ENCODE measurements at places on chromosomes 1 and 21.

DNA sequence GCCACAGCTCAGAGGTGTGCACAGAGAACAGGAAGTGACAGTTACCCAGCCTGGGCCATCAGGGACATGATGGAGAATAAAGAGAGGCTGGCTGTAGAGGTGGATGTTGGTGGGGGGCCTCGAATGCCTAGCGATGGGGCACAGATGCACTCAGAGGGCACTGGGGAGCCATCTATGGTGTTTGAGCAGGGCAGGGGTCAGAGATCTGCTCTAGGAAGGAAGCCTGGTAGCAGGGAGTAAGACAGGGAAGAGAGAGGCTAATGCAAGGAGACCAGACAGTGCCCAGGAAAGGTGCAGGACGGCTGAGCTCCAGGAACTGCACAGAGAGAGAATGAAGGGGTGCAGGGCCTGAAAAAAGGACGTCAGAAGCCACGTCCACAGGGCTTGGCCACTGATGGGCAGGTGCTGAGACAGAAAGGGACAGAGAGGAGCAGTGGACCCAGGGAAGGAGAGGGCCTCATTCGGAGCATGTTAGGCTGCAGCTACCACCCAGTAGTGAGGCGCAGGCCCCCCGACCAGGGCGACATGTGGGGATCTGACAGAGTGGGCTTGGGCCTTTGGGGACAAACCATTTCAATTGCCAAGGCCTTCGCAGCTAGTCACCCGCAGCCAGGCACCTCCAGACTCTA, 1.1 kb upstream of the KCNAB2 start:
- DNase-seq, result no peak

DNA sequence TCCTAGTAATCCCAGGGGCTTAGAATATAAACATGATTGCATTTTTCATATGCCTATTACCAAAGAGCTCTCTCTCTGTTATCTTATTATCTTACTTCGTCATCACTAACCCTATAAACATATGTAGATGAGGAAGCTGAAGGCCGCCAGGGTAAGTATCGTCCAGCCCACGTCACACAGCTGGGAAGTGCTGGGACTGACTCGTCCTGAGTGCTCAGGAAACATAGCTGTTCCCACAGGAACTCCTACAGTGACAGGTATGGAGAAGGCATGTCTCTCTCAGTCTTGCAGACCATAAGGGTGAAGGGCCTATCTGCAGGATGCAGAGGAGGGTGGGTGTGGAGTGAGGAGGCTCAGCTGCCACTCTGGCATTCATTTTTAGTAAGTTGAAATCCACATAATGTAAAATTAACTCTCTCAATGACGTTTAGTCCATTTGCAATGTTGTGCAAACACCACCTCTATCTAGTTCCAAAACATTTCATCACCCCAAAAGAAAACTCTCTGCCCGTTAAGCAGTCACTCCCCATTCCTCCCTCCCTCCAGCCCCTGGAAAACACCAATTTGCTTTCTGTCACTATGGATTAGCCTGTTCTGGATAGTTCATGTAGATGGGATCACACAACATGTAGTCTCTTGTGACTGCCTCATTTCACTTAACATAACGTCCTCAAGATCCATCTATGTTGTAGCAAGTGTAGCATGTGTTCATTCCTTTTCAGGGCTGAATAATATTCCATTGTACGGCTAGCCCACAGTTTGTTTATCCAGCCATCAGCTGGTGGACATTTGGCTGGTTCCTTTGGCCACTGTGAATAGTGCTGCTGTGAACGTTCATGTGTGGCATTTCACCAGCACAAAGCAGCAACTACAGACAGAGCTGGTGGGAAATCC, 68.3 kb downstream of the TCP10L start:
- no peak for DNase-seq

DNA sequence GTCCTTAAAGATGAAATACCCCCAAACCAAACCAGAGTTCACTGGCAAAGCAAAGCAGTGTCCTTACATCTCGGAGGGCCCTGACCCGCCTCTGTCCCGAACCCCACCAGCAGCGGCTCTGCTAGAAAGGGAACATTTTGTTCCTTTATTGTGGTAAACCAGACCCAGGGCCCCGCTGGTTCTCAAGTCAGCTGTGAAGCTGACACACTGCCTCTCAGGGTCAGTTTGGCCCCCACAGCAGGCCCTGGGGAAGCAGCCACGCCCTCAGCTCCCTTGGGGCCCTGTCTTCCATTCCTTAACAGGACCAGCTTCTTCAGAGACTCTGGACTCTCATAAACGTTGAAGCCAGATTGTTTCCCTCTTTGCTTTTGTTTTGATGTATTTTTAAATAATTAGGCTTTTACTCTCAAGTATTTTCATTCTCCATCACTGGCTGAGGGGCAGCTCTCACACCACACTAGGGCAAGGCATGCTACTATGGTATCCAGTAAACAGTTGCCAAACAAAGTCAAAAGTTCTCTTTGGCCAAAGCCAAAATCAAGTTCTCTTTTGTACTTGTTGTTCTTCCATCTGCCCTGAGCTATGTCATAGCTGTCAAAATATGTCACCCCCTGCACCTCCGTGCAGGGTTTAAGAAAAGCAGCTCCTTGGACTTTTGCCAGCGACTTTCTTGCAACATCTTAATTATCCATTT, 61.1 kb upstream of the ANGPTL1 start:
- no peak for DNase-seq

GRCh38 chr1:109750241-109750882, 9.5 kb upstream of the GSTM3 start:
- no peak for DNase-seq

DNA sequence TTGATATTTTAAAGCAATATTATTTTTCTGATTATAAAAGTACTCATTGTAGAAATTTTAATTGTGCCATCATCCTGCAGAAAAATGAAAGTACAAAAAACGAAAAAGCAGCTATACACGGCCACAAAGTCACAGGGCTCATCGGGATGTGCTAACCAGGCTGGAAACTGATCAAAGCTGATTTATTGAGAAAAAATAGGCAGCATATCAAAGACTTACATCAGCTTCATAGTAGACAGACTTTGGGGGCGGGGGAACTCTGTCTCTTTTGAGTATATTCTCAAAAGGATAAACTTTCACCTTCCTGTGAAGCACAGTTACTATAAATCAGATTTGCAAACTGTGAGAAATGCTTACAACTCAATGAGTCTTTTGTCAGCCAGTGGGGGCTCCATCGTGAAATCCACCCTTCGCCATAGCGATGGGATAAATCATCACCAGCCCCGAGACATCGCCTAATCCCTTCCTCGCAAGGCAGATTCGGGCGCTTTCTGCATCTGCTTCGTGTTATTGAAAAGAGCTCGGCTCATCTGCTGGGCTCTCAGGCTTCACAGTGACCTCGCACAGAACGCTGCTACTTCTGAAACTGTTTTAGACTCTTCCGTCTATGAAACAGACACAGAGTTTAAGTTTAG, 69.2 kb upstream of the ERG start:
- peak; percentile 56 for DNase-seq

GRCh38 chr21:37536616-37537278, 170.2 kb downstream of the DYRK1A start:
- no peak for DNase-seq

DNA sequence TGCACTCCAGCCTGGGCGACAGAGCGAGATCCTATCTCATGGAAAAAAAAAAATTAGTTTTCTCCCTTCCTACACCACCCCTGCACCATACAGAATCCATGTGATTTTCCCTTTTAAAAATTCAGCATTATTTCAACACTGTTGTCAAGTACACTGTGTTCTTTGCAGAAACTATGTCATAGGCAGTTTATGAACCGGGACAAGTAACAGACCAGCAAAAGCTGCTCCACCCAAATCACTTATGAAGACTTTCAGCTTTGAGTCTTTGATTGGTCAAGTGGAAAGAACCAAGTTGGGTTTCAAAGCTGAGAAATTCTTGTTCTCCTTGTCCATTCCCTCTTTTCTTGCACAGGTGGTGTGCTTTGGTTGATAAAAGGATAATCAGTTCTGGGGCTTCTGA, 173.0 kb downstream of the CDC7 start:
- no peak for DNase-seq

DNA sequence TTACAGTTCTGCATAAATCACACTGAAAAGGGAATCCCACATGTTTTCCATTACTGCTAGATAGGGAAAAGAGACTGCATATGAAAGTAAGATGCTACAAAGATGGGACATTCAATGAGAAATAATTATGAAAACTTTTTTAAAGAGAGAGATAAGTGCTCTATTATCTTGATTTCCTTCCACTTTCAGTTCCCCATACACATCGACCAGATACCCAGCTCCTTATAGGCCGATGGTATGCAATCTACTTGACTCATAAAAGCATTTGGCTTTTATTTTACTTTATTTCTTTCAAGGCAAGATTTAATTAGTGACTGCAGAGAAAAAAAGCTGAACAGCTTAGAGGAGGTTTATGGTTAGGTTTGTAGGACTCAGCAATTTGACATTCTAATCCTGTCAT, 13.1 kb downstream of the BRINP2 start:
- no peak for DNase-seq

DNA sequence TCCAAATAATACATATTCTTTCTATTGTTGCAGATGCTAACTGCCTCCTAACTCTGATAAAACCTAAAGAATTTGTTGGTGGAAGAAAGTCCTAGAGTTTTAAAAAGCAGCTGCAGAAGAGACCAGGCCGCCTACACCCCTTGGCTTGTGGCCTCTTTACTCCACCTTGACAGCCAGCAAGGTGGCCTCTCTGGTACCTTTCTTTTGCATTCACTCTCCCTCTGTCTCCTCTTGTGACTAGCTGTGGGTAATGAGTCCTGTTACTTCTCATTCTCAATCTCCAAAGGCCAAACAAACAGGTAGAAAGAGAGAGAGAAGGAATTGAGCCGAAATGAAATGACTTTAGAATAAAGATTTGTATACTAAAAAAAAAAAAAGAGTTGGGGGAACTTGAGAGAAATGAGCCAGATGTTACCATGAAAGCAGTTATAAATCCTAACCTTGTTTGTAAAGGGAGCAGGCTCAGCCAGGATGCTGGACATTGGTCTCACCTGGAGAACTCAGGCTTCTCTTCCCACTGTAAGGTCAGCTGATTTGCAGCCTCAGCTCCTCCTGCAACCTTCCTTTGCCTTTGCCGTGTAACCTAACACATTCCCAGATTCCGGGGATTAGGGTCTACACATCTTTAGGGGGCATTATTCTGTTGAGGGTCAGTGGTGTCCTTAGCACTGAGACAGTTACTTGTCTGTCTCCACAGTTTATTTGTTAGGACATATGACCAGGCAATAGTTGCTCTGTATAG, 164.1 kb upstream of the IRF2BP2 start:
- DNase-seq, result no peak

- no peak for DNase-seq
Measured at GRCh38 chr1:178951600-178951999, 74.1 kb upstream of the FAM20B start.

GRCh38 chr1:33346927-33347649, 26.2 kb upstream of the A3GALT2 start:
- no peak for DNase-seq

GRCh38 chr1:31216016-31216415, 23.7 kb downstream of the NKAIN1 start:
- DNase-seq, result peak; percentile 75

GRCh38 chr21:17738176-17738953, 80.8 kb downstream of the C21orf91 start:
- peak; percentile 62 for DNase-seq

DNA sequence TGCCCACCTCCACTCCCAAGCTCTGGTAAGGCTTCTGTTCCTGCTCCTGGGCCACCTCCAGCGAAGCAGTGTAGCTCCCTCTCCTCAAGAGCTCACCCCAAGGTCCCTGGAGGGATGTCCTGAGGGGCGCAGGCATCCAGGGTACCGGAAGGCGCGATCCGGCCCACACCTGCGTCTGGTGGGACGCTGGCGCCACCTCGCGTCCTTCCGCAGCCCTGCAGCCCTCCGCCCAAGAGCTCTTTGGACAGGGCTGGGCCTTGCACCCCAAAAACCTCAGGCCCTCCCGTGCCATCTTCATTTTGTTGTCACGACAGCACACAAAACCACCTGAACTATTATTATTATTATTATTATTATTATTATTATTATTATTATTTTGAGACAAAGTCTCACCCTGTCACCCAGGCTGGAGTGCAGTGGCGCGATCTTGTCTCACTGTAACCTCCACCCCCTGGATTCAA, 49.2 kb upstream of the PAX7 start:
- no peak for DNase-seq

GRCh38 chr1:238177960-238178645, 287.4 kb upstream of the ZP4 start:
- DNase-seq, result no peak

DNA sequence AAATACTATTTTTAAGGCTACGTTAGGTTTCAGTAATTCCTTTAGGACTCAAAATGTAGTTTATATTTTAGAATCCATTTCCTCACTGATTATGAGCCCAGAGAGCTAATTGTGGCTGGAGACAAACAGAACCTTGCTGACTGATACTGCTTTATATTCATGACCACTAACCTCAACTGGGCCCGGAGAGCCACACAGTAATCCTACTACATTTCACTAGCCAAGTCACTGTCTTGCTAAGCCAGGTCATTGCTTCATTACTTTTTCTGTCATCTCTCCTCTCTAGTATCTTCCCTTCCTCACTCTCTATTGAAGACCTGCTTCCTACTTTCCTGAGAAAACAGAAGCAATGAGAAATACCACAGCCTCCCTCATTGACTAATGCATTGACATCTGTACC, 24.7 kb downstream of the IL23R start:
- DNase-seq, result no peak

DNA sequence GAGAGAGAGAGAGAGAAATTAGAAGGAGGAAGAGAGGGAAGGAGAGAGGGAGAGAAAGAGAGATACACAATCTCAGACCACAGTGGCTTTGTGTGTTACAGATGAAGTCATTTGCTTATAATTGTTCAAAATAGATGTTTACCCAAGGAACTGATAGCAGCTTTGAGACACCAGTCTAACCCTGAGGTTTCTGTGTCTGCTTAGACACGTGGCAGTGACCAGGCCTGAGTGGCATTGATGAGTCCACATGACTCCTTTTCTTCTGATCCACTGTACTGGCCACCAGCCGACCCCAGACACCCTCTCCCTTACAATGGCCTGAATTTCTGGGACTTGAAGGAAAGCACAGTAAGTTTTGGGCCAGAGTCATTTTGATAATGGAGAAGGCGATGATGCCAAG, 104.9 kb downstream of the DUSP10 start:
- DNase-seq, result no peak

DNA sequence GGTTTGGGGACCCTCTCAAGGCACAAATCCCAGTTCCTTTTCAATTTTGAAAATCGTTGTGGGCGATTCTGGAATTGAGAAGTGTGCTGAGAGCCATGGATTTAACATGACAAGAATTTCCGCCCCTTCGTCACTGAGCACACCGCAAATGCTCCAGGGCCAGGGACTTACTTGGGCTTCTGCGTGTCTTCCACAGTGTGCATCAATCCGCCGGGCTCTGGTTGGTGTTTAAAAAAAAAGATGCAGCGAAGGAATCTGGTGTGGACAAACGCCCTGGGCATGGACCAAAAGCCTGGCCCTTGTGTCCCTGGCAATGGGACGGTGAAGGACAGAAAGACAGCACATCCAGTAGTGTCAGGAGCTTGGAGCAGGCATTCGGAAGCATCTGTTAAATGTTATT, 696 bp upstream of the CLDN14 start:
- DNase-seq, result no peak

GRCh38 chr1:203048086-203048485, 21.8 kb downstream of the PPFIA4 start:
- no peak for DNase-seq

GRCh38 chr1:61241411-61241838, 159.1 kb downstream of the NFIA start:
- peak; percentile 53 for DNase-seq

- no peak for DNase-seq
Measured at GRCh38 chr1:232655746-232656085, 25.8 kb upstream of the SIPA1L2 start.
